ENCODE measurements at places on chromosomes 3 and 15.

DNA sequence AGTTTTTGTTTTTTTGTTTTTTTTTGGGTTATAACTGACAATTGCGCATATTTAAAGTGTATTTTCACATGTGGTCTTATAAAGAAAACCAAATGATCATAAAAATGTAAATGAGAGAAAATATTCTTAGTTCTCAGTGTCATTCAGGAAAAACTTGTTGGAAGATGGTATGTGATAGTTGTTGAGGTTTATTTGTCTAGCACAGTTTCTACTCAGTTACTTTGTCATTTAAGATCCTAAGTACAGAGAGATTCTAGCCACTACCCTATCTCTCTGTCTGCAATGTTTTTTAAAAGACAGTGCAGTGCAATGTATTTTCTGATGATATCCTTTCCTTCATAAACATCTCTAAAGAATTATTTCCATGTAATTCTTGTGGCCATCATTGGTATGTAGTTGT, 46.1 kb downstream of the AKAP13 start:
- DNase-seq: no peak

GRCh38 chr3:178684881-178685590, 148.8 kb downstream of the KCNMB2 start:
- no peak for DNase-seq

DNA sequence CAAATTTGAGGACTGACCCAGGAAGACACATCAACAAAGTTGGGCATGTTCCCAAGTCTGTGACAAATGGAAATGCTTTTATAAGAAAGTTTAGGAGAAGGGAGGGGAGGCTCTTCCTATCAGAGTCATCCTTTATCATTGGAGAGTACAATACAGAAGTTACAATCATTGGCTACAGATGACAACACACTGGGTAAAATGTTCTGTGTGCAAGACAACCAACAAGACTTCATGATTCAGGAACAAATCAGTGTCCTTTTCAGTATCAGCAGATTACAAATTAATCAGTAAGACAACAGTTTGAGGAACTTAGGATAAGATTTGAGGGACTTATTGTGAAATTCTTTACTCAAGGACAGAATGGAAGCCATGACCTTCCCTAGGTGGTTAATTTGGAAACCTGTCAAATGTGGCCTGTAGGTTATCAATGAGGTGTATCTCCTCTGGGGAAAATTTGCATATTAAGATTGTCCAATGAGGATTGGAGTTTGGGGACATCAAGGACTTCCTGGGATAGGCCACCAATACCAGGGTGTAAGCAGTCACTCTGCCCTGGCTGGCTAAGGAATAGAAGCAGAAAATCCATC, 274.4 kb upstream of the RORA start:
- DNase-seq: no peak

GRCh38 chr3:45124352-45124751, 21.8 kb downstream of the CDCP1 start:
- DNase-seq: no peak

- DNase-seq: no peak
These were observed 6.3 kb downstream of the CCPG1 start for GRCh38 chr15:55401786-55402246.

DNA sequence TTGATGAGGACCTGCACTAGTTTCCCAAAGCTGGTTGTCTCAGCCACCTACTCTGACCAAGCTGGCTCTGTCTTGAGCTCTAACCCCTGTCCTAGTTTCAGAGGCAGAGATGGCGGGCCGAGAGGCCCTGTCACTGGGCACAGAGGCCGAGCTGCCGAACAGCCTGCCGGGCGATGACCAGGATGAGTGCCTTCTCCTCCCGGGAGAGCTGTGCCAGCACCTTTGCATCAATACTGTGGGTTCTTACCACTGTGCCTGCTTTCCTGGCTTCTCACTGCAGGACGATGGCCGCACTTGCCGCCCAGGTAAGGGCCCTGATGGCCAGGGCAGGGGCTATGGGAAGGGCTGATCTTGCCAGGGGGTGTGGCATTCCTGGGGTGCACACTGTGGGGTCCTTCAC, 69.1 kb downstream of the FBLN2 start:
- no peak for DNase-seq

GRCh38 chr15:70628549-70628896, 134.8 kb downstream of the UACA start:
- no peak for DNase-seq

GRCh38 chr3:140128631-140129030, 193.6 kb downstream of the CLSTN2 start:
- DNase-seq: no peak

DNA sequence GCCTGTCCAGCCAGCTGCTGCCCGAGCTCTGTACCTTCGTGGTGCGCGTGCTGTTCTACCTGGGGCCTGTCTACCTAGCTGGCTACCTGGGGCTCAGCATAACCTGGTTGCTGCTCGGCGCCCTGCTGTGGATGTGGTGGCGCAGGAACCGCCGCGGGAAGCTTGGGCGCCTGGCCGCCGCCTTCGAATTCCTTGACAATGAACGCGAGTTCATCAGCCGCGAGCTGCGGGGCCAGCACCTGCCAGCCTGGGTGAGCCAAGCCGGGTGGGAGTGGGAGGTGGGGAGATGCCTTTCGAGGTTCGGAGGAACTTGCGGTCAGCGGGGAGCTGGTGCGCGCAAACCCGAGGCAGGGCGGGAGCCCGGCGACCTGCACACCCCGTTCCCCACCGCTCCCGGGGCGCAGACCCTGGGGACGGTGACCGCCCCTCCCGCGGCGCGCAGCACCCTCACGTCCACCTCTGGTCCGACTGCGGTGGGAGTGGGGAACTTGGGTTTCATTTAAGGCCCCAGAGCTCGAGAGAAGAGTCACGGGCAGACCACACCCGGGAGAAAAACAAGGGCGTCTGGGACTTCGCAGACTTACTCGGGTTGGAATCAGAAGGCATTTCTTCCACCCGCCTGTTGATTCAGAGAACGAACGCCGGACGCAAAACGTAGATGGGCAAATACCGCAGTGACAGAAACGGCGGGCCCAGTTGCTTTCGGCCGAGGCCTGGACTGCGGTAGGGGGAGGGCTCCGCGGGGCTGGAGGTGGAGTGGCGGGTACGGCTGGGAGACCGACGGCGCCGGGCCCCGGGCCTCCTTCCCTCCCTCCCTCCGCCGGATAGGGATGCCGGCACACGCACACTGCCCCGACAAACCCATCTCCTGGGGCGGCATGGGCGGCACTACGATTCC, 708 bp downstream of the ESYT3 start:
- no peak for DNase-seq

- DNase-seq: no peak
These were observed 20.5 kb downstream of the ALCAM start for GRCh38 chr3:105387122-105387751.

DNA sequence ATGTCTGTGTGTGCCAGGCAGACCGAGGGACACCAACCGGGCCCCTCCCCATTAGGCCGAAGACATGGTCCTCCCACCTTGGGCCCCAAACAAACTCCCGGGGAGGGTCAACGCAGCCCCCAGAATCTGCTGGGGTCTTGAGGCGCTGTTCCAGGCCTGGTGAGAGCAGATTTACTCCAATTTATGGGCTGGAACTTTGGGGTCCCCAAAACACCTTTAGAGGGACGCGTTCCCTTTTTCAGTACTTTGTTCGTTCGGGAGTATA, 2.4 kb downstream of the GATA2 start:
- DNase-seq: no peak

DNA sequence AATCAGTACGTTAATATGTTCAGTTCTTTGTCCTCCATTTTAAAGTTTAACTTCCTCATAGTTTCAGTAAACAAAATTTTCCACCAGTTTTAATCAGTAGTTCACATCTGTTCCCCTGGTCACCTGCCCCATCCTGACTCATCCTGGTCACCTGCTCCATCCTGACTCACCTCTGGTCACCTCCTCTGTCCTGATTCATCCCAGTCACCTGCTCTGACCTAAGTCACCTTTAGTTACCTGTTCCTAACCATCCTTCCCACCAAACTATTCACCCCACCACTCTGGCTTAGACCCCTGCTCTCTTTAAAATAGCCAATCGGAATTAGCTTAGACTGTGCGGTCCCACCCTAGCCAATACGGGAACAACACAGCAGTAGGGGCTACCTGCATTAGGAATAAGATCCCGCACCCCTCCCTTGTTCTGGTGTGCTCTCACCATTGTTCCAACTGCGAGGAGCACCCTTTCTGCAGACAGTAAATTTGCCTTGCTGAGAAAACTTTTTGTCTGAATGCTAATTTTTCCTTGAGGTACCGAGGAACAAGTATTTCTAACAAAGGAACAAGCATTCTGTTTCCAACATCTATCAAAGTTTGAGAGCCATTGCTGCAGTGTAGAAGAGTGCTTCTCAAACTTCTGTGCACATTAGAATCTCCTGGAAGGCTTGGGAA, 169.3 kb downstream of the ADAMTS17 start:
- no peak for DNase-seq

- no peak for DNase-seq
These were observed 71.0 kb downstream of the ATP10A start for GRCh38 chr15:25792128-25792527.

Data from naive thymus-derived CD4-positive, alpha-beta T cell (primary cell).